Adrenal gland (tissue), 19 donors: ENCODE measurements at places on chromosomes 3 and 15. TPM values are rescaled to one million over a fixed set of nuclear protein-coding genes. Genes with fewer than 3 reads are reported as not detected.

- no peak for DNase-seq
Measured at GRCh38 chr3:64410226-64410625, 185.0 kb upstream of the PRICKLE2 start.

Gene HHLA2
- total RNA-seq = not detected

Gene GAP43
- total RNA-seq = not detected

DNA sequence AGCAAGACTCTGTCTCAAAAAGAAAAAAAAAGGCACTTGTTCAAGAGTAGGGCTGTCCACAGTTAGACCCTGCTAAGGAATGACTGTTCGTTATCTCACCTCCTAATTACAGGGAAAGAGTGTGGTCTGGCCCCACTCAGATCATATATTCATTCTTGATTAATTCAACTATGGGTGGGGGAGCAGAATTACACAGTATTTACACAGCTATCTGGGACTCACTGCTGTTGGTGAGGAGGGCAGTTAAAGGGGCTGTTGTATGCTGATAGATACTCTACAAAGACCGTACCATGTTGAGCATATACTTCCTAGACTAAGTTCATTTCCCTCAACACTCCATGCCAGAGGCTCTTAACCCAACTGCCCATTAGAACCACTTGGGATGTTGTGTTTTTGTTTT is 3.8 kb upstream of the ZNF620 start:
- no peak for DNase-seq

Gene SPINK8
- total RNA-seq = not detected

Gene ZNF80
- total RNA-seq = not detected

Gene ECT2
- total RNA-seq = 6.0 TPM
